ENCODE measurements at places on chromosomes 4 and X.

GRCh38 chr4:41209187-41209586, 5.2 kb downstream of the APBB2 start:
- no peak for DNase-seq

DNA sequence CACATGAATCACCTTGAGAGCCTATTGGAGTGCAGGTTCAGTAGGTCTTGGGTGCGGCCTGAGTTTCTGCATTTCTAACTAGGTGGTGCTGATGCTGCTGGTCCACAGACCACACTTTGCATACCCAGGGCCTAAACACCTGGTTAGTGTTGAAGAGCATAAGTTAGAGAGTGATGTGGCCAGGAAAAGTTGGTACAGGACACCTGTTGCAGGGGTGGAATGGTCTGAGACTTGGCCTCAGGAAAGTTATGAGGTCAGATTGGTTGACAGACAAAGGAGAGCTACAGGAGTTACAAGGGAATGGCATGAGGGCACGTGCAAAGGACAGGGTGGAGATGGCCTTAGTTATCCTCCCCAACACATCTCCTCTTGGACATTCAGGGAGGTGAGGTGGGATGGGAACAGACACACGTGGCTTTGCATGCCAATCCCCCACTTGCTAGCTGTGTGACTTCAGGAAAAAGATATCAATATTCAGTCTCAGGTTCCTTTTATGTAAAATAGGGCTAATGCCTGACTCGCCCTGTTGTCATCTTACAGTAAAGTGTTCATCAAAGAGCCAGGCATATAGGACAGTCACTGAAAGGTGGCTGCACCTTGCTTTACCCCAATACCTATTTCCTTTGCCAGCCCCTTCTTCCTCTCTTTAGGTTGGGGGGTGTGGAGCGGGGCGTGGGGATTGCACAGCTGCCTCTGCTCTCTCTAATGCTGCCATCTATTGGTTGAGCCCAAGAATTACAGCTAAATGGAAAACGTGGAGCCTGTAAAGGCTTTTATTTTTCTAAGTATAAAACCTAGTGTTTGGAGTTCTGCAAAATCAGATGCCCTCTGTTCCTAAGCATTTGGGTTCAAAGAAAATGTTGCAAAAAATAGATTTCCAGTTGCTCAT, 47.5 kb downstream of the ATG4A start:
- no peak for DNase-seq

DNA sequence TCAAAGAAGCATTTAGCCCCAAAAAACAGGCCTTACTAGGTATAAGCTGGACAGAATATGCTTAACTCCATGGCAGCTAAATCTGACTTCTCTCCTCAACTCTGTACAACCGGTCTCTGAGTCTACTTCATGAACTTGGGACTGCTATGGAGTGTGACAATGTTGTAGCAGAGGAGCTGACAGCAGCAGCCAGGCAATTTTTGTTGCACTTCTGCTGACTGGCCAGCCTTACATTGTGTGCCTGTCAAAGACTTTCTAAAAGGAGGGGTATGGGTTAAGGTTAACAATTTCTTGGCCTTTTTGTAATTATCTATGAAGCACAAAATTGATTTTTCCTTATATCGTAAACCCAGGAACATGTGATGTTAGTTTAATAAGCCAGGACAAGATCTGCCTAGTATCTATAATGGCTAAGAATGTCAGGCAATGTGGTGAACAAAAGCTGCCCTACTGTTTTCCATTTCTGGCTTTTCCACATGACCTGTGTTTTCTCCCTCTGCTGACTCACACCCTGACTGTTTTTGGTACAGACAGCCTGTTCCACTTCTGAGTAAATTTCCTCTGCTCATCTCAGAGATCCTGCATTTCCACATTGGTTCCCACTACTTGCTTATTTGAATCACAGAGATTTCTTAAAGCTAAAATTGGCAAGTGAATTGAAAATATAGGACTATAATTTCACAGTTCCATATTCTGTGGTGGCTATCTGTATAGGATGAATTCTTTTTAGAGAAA, 9.3 kb downstream of the NOX1 start:
- no peak for DNase-seq

DNA sequence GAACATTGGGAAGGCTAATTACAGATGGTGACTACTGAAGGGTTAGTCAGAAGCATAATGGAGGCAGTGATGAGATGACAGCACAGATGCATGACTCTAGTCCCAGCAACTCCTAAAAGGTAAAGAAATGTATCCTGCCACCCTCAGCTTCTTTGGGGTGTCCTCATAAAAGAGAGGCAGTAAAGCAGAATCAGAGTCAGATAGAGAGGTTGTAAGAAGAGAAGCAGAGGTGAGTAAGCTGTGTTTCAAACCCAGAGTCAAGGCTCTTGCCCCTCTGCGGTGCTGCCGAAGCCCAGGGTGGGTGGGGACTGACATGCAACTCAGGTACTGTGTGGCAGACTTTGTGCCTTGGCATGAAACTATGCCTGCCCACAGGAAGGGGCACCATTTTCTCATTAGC, 59.5 kb upstream of the PGM2 start:
- DNase-seq: no peak
